ENCODE measurements at places on chromosomes 5 and 9.

DNA sequence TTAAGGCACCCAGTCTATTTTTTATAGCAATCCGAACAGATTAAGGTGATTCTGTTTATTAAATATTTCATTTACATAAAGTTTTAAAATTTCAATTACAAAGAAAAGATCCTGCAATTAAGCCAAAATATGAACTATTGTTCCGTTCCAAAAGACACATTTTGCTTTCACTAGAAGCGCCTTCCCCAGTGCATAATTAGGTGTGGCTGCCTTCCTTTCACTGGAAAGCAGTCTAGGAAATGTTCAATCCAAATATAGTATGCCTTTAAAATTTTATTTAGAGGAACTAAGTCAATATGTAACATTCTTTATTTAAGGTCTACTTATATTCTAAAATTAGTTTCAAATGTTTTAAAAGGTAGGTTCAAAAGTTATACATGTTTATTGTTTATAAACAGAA is 7.6 kb downstream of the CTNNAL1 start:
- DNase-seq, result no peak

GRCh38 chr5:140018920-140019644 is 24.0 kb downstream of the NRG2 start:
- DNase-seq, result no peak

GRCh38 chr5:115855959-115856358 is 14.2 kb downstream of the AP3S1 start:
- DNase-seq, result no peak

GRCh38 chr5:142097681-142098080 is 10.9 kb upstream of the NDFIP1 start:
- no peak for DNase-seq

DNA sequence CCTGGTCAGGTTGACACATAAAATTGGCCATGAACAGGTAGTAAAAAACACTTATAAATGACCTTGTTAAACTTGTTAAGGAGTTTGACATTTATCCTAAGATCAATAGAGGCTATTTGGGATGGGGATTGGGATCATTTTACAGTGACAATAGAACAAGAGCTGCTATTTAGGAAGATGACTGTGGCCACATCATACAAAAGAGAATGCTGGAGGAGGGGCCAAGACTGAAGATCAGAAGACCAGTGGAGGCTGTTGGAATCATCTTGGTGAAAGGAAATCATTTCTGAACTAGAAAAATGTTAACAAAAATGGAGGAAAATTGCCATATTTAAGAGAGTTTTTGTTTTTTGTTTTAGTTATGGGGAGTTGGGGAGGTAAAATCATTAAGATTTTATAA is 304.8 kb upstream of the TLE4 start:
- DNase-seq, result no peak

DNA sequence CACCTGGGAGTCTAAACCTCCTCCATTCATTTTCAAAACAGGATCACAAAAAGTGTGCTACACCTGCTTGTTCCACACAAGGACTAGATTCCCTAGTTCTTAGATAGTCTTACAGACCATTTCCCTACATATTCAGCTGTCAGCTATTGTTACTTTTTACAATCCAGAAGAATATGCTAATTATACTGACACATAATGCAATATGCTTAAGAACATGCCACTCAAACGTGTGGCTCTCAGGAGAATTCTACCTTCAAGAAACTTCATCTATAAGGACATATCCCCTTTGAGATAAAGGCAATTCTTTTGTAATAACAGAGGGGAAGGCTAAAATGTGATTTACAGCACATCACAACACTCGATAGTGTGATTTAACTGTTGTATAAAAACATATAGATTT is 456.1 kb upstream of the ARRDC3 start:
- no peak for DNase-seq

DNA sequence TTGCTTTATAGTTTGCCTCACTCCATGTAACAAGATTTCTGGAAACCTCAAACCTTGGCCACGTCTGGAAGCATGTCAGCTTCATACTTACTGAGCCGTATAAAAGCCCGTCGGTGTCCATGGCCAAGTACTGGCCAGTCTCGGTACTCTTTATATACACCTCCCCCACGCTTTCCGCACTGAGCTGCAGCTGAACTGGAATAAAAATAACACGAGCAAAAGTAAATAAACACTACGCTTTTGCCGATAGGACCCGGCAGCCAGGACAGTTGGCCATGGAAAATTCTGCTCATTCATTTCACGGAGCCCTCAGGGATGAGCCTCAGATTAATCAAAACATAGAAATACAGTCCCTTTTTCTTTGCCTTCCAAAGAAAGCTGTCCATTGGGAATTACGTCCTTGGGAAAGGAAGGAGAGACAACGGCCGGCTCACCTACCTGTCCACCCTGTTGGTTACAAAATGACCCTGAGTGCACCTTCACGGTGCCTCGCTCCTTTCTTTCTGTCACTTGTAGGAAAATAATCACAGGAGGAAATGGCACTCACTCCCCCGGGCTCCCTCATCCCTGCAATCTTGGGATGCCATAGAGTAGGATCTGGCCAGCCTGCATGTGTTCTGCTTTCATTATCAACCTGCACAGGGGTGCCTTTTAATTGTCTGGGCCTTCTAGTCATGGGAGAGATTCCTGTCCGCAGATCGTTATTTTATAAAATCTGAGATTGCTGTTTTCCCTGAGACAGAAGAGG is 85.1 kb downstream of the FGF1 start:
- DNase-seq, result no peak

- no peak for DNase-seq
Measured at GRCh38 chr9:137311986-137312851, 10.1 kb upstream of the NRARP start.

DNA sequence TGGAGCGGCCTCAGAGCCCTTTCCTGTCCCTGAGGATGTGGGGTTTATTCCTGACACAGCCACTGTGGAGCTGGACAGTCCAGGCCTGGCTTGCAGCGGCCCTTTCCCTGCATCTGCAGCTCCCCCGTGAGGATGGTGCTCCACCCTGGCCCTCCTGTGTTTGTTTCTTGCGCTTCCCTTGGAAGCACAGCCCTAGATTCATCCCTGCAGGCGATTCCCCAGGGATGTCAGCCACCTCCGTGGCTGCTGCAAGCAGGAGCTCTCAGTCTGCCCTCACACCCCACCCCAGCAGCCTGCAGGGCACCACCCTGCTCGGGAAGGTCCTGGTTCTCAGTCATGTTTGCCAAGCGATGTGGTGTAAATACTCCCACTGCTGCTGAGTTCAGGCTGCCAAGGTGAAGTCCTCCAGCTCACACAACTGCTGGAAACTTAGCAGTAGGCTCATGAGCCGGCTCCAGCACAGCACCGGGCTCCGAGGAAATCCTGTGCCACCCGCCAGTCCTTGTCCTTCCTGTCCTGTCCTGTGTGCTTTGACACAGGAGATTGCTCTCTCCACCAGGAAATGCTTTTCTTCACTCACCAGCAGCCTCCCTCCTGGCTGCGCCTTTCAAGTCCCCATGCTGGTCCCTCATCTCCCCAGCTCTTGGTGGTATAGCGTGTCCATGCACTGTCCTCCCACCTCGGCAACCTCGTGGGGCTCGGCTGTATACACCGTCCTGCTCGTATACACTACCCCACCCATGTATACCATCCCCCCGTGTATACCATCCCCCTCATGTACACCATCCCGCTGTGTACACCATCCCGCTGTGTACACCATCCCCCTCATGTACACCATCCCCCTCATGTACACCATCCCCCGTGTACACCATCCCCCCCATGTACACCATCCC is 16.2 kb downstream of the ROPN1L start:
- DNase-seq, result peak; percentile 58

DNA sequence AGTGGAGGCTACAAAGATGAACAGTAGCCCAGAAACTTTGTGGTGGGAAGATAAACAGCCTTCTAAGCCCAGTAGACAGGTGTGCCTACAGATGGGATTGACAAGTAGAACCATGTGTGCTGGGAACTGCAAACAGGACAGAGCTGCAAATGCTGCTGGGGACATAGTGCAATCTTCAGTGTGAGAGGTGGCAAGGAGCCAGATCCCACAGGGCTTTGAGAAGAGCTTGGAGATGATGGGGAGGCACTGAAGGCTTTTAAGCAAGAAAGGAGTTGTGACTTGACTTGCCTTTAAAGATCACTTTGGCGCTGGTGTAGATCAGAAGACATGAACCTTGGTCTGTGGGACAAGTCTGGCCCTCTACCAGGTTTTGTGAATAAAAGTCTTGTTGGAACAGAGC is 675.2 kb downstream of the ACTL7B start:
- no peak for DNase-seq

DNA sequence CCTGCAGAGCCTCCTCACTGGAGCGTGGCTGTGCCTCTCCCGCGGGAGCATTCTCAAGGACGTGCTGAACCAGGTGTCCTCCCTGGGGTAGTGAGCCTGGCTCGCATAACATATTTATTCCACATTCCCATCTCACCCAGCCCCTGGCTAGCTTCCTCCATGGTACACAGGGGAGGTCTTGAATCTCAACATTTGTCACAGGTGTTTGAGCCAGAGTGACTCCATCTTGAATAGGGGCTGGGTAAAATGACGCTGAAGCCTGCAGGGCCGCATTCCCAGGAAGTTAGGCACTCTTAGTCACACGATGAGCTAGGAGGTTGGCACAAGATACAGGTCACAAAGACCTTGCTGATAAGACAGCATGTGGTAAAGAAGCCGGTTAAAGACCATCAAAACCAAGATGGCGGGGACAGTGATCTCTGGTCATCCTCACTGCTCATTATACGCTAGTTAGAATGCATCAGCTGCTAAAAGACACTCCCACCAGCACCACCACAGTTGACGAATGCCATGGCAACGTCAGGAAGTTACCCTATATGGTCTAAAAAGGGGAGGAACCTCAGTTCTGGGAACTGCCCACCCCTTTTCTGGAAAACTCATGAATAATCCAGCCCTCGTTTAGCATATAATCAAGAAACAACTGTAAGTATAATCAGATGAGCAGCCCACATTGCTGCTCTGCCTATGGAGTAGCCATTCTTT is 273.8 kb upstream of the IRX4 start:
- no peak for DNase-seq

- no peak for DNase-seq
Measured at GRCh38 chr9:27664121-27664779, 91.0 kb upstream of the C9orf72 start.

DNA sequence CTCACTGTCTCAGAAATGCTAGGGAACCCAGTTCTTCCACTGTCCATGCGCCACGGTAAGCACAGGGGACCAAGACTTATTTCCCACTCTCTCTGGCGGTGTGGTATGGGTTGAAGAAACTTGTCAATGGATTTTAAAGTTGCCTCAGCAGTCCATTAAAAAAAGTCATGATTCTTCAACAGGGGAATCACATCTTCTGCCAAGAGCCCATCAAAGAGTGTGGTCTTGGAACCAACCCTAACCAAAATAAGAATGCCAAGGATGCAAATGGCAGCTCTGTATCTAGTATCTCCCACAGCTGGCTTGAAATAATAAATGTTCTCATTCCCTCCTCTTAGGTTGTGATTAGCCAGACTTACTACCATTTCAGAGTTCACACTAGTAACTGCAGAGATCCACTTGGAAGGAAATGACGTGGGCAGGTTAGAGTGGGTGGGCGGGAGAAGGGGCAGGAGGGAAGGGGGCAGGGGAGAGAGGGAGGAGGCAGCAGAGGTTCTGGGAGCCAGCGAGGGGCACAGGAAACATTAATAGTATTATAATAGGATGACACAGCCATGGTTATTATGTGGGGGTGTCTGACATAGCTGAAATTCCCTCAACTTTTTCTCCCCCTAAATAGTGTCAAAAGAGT is 17.6 kb downstream of the PTCH1 start:
- no peak for DNase-seq

- no peak for DNase-seq
Measured at GRCh38 chr5:155094455-155094854, 80.9 kb downstream of the KIF4B start.

DNA sequence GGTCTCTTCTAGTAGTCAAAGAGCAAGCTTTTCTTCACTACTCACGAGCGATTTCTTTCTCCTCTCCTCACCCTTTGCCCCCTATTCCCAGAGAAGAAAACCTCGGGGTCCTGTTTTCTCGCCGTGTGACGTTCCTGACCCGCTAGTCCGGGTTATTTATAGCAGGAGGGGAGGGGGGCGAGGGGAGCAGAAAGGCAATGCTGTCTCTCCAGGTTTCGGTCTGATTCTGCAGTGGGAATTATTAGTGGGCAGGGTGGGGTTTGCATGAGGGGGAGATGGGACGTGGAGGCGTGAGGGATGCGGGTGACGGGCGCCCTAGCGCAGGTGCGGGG is 847 bp upstream of the GABRB2 start:
- DNase-seq, result no peak

DNA sequence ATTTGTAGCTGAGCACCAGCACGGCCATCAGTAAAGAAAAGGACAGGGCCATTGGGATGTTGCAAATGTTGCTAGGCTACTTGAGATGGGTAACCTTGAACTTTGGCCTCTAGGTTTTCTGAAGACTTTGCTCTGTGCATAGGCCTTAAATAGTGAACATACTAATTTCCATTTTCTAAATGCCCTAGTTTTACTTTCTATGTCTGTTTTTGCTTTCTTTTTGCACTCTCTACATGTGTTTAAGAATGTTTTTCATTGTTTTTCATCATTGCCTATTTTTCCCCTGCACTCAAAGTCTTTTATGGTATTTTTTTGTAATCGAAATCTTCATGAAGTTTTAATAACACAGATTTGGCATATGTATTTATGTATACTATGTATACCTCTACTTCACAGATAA is at the start of gene IFNA17:
Gene IFNA17, minus strand, starts transcription at position 101 of the 400 bp plus-strand sequence. Its CDS starts 49 bp downstream, at position 52.
- no peak for DNase-seq

GRCh38 chr9:93480262-93480661 is 26.9 kb upstream of the FAM120AOS start:
- no peak for DNase-seq

DNA sequence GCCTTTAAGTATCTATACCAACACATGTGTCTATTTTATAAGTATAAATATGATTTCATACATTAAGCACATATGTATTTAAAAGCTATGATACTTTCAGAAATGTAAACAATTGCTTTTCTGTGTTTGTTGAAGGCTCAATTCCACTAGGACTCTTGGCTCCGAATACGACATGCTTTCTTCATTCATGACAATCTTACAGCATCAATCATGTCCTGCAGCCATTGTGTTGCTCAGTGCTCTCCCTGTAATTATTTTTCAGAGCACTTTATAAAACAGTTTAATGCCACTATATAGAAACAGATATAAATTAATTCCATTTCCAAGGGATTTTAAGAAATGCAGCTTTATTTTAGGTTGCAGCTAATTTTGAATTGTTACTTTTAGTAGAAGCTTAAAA is 167.3 kb downstream of the TAF11L14 start:
- no peak for DNase-seq

DNA sequence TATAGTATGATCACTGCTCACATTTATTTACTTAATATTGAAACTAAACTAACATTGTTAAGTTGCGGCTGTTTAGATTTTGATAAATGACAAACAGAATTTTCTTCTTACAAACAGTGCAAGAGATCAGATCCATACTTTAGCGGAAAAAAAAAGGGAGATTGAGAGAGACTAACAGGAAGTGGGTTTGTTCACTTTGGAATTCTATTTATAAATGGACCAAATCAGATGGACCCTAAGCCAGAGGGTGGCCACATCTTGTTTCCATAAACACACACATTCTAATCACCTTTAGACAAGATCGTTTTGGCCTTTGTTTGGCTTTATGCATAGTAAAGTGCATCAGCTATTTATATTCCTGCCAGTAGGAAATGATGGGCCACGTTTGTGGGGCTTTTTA is 381.4 kb upstream of the CD180 start:
- DNase-seq, result no peak

- DNase-seq, result no peak
Measured at GRCh38 chr5:109939116-109939682, 249.5 kb downstream of the MAN2A1 start.
